Forelimb muscle (tissue), 1 donor: ENCODE measurements at places on chromosomes 6 and 20. TPM values are rescaled to one million over a fixed set of nuclear protein-coding genes. Genes with fewer than 3 reads are reported as not detected.

The BPI gene
- 0.66 TPM for polyA plus RNA-seq

The C6orf141 gene
- 3.2 TPM for polyA plus RNA-seq

The C6orf163 gene
- polyA plus RNA-seq = 2.2 TPM

The BMP6 gene
- polyA plus RNA-seq = 0.82 TPM

The FARS2 gene
- polyA plus RNA-seq = 10.3 TPM

The MAS1 gene
- polyA plus RNA-seq = 0.18 TPM

The NOTCH4 gene
- 19.9 TPM for polyA plus RNA-seq

The KCNK15 gene
- polyA plus RNA-seq = 0.20 TPM

The FGD2 gene
- 3.8 TPM for polyA plus RNA-seq

The ADGRF5 gene
- polyA plus RNA-seq = 21.1 TPM

The HUS1B gene
- 0.14 TPM for polyA plus RNA-seq

DNA sequence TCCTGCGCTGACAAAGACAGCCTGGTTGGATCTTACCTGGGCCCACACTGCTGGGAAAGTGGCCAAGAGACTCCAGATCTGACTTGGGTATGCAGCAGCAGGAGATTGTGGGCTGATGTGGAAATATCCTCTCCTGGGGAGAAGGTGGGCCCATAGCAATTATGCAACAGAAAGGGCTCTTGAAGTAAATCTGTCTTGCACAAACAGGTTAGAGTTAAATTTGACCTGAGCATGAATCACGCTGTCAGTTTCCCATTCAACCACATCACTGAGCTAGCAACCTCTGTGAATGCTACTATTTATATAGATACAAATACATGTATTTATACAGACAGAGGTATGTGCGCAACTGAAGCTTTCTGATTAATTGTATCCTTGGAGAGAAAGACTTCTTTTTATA, 28.3 kb upstream of the PDYN start:
- DNase-seq = no peak

- DNase-seq = no peak
Measured at GRCh38 chr20:58065508-58066361, 162.7 kb downstream of the ANKRD60 start.

DNA sequence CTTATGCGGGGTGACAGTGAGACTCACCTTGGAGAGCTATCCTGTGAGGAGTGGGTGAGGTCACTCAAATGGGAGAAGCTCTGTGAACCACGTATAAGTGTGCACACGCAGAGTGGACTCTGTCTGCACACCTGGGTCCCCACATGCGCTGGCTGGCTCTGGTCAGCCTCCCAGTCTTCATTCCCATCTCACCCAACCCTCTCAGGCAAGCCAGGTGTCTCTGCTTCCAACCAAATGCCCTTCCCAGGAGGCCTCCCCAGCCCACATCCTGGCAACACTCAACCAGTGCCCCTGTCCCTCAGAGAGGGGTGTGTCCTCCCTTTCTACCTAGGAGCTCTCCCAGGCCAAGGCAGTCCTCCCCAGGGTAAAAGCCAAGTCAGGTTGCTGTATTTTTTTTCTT, 8.0 kb upstream of the PI16 start:
- no peak for DNase-seq

- DNase-seq = no peak
Measured at GRCh38 chr6:12566618-12567123, 149.9 kb upstream of the PHACTR1 start.

GRCh38 chr6:31762878-31763618, 592 bp downstream of the SAPCD1 start:
- DNase-seq = no peak

GRCh38 chr20:50569864-50570836, 60.0 kb downstream of the PTPN1 start:
- no peak for DNase-seq
